ENCODE measurements at places on chromosomes 2 and 18.

DNA sequence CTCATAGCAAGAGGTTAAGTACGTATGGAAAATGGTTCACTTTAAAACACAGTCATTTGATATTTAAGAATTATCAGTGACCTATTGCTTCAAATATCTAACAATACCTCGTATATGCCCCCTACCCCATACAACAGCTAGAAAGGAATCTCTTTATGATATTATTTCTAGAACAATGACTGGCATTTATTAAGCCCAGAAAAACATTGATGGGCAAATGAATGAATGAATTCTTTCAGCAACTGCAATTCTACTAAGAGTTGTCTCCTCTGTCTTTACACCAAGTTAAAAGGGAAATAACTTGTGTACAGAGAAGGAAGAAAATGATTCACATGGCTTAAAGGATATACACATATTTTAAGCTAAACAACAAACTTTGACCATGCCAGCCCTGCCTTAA is 384.7 kb downstream of the ERBB4 start:
- no peak for DNase-seq

DNA sequence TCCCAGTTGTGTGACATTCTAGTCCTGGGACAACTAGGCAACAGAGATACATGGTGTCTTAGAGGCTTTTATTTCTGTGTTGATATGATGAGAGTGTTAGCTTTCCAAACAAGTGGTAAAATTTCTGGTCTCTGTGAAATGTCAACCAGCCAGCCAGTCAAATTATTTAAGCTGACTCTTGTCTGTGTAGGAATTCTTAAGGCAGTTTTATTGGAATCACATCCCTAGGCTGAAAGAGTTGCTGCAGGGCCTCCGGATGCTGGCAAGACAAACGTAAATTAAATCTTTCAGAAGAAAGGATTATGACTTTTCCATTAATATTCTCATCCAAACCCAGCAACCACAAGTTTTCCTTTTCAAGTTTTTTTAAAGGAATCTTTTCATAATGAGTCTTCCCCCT is 44.6 kb downstream of the SERPINB7 start:
- no peak for DNase-seq

DNA sequence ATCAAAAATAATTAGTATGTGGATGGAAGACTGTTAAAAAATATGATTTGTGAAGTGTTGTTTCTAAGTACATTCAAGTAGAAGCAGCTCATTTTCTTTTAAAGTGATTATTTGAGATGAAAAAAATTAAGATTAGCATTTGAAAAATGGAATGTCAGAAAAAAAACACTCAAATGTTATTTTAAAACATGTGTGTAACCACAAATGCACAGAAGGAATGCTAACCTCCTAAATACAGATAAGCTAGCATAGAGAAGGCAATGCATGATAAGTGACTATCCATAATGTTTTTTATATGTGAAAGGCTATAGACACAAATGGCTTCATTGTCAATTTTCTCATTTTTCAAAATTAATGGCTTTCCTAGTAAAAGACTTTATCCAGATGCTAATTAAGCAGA is 198.9 kb downstream of the NYAP2 start:
- no peak for DNase-seq

- no peak for DNase-seq
Observed at GRCh38 chr18:30132959-30133358, 909.6 kb downstream of the DSC3 start.

DNA sequence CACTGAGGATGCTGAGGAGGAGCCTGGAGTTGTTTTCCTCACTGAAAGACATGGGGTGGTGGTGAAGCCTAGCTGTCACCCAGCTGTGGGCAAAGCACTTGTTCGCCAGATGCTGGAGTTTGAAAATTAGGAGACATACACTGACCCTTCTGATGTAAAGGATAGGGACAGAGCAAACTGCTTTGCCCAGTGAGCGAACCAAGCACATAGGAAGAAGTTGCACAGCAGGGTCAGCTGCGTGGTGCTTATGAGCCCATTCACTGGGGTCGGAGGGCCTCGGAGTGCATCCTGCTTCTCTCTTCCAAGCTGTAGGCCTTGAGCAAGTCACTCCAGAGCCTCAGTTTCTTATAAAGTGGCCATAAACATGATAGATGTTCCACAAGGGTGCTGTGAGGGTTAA is 50.9 kb downstream of the HK2 start:
- no peak for DNase-seq

GRCh38 chr2:54859997-54860701 is 136.7 kb downstream of the EML6 start:
- DNase-seq = no peak

- no peak for DNase-seq
Observed at GRCh38 chr2:53670331-53670730, 97.3 kb upstream of the CHAC2 start.

DNA sequence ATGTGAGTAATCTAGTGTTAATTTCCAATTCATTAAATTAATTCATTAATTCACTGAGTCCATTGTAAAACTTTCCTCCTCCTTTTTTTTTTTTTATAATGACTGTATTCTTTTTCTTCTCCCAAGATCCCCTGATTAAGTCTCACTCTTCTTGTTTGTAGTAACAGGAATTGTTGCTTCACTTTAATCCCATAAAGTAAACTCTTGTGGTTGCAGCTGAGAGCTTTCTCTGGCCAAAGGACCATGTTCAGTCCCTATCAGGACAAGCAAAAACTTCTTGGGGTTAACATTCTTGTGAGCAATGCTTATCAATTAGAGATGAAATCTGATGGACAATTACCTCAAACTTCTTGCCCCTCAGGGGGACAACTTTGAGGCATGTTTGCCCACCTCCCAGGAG is 400.2 kb upstream of the SPHKAP start:
- DNase-seq = no peak

DNA sequence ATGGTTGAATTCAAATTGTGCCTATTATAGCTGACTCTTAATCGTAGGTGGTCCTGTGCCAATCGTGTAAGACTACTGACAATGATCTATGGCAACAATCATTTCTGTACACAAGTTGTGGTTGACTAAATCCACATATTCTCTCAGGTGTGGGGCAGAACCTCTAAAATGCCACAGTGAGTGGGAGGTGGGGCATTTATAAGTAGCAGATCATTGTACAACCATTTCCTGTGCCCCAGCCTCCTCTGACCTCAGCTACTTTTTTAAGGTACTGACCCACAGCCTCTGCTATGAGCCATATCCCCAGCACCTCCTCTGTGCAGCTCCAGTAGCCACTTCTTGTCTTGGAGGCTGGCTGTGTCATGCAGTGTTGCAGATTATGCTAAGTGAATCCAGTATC is 48.6 kb upstream of the RAPH1 start:
- DNase-seq = no peak

DNA sequence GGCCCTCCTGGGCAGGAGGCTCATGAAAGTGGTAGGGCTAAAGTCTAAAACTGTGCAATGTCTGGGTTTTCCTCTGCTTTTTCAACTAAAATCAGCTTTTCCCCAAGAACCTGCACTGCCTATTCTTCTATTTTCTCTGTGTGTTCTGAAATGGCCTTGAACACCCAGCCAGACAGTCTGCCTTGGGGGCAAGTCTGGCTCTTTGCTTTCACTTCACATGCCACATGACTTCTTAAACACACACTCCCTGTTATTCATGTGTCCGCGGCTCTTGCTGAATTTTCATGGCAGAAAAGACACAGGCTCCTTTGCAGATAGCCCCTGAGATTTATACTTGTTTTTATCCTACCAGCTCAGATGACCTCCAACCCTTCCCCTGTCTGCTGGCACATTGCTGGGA is 10.6 kb upstream of the RPIA start:
- no peak for DNase-seq

- no peak for DNase-seq
Observed at GRCh38 chr18:13389491-13390131, 171.1 kb downstream of the LDLRAD4 start.

DNA sequence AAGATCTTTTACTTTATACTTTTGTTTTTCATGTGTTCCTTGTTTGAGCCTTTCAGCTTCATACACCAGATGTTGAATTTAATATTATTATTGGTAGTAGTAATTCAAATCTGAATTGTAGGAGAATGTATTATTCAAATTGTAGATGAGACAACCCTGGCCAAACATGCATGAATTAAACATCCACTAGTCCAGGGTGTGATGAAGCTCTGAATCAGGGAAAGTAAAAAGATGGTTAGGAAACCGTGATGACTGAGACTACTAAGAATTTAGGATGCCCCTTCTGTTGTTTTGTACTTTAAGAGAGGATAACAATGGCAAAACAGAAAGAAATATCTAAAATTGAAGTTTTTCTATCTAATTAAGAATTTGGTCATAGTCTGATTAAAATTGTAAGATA is 227.8 kb upstream of the CDH2 start:
- no peak for DNase-seq
